ENCODE measurements at places on chromosomes 1 and 21.
A peak's percentile ranks its signal among the peaks of the same experiment; 100 is the strongest.

DNA sequence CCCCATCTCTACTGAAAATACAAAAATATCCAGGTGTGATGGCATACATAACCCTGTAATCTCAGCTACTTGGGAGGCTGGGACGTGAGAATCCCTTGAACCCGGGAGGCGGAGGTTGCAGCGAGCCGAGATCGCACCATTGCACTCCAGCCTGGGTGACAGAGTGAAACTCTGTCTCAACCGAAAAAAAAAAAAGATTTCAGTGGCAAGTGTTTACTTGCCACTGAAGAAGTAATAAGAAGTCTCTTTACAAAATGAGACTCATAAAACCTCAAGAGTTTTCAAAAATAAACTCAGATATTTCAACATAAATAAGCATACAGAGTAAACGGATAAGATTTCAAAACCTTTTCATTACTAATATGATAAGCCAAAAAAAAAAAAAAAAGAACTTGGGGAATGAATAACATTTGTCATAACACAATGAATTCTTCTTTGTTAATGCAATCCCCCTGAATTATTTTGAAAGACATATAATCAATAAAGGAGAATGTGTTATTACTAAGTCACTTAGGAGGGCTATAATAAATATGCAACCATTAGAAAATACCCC lies 34.2 kb upstream of the EXO1 start:
- no peak for DNase-seq

DNA sequence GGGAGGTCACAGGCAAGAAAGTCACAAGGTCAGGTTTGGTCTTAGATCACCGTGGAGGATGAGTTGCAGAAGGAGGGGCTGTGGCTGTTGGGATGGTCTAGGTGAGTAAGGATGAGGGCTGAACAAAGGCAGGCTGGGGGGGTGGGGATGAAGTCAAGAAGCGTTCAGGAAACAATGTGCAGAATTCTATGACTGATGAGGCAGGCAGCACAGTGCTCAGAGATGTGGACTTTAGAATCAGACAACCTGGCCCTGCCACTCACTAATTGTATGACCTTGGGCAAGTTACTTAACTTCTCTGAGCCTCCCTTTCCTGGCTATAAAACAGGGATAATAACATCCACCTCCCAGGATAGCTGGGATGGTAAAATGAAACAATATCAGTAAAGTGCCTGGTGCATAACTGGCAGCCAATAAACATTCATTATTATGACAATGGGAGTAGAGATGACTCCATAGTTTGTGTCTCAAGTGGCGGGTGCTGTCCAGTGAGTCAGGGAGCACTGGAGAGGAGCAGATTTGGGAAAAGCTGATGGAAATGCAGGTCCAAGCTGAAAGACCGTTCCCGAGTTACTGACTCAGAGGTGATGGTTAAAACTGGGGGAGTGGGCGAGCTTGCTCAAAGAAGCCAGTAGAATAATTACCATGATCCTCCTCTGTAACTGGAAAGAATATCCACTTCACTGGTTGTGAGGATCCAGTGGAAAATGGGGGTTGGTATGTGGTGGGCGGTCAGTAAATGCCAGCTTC lies 2.1 kb downstream of the TIE1 start:
- DNase-seq = no peak

DNA sequence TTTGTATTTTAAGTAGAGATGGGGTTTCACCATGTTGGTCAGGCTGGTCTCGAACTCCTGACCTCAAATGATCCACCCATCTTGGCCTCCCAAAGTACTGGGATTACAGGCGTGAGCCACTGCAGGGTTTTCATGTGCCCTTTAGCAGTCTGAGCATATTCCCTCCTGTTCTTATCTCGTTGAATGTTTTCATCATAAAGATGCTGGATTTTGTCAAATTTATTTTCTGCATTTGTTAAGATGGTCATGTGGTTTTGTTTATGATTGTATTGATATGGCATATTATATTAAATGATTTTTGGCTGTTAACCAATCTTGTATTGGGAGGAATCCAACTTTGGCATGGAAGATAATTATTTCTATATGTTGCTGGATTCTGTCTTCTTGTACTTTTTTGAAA lies 8.8 kb downstream of the JMJD4 start:
- DNase-seq = no peak

- no peak for DNase-seq
These were observed 187.6 kb upstream of the NRIP1 start for GRCh38 chr21:15252431-15252830.

GRCh38 chr21:45941717-45942546 lies 39.6 kb upstream of the COL6A1 start:
- no peak for DNase-seq

DNA sequence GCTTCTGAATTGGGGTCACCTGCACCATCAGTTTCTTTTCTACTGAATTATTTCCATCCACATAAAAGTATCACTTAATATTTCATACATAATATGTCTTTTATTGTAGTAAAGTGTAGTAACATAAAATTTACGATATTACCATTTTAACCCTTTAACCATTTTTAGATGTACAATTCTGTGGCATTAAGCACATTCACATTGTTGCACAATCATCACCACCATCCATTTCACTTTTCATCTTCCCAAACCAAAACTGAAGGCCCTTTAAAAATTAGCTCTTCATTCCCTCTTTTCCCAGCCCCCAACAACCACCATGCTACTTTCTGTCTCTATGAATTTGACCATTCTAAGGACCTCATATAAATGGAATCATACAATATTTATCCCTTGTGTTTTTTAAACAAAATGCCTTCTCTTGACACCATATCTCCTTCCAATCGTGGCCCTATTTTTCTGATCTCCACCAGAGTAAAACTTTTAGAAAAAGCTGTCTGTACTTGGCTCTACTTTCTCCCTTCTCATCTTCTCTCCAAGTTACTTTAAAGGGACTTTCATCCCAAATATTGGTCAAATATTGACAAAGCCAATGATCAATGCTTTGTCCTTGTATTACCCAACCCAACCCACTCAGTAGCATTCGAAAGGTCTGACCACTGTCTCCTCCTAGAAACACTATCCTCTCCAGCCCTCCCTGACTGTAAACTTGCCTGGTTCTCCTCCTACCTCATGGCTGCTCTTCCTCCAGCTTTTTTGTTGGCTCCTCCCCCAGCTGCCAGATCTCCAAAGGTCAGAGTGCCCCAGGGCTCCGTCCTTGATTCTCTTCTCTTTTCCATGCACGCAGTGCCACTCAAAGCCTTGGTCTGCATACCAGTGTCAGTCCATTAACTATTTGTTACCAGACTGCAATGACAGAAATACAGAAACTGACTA lies 44.7 kb downstream of the SLC30A10 start:
- no peak for DNase-seq

GRCh38 chr1:21644348-21644747 lies 24.8 kb downstream of the RAP1GAP start:
- no peak for DNase-seq

GRCh38 chr21:29496337-29496736 lies 197.6 kb downstream of the BACH1 start:
- DNase-seq = no peak

- DNase-seq = no peak
These were observed 37.8 kb downstream of the MEGF6 start for GRCh38 chr1:3573500-3573899.

DNA sequence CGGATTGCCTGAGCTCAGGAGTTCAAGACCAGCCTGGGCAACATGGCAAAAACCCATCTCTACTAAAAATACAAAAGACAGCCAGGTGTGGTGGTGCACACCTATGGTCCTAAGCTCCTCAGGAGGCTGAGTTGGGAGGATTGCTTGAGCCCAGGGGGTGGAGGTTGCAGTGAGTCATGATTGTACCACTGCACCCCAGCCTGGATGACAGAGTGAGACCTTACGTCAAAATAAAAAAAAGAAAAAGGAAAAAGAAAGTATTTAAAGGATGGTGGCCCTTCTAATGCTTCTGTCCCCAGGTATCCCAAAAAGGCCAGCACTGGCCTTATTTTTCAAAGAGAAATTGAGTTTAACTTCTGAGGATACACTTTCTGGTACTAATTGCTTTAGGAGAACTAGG lies 1.7 kb downstream of the IKBKE start:
- DNase-seq = no peak

GRCh38 chr21:35658242-35658641 lies 402.1 kb downstream of the SETD4 start:
- no peak for DNase-seq

GRCh38 chr1:55639051-55639450 lies 423.9 kb upstream of the USP24 start:
- DNase-seq = no peak

DNA sequence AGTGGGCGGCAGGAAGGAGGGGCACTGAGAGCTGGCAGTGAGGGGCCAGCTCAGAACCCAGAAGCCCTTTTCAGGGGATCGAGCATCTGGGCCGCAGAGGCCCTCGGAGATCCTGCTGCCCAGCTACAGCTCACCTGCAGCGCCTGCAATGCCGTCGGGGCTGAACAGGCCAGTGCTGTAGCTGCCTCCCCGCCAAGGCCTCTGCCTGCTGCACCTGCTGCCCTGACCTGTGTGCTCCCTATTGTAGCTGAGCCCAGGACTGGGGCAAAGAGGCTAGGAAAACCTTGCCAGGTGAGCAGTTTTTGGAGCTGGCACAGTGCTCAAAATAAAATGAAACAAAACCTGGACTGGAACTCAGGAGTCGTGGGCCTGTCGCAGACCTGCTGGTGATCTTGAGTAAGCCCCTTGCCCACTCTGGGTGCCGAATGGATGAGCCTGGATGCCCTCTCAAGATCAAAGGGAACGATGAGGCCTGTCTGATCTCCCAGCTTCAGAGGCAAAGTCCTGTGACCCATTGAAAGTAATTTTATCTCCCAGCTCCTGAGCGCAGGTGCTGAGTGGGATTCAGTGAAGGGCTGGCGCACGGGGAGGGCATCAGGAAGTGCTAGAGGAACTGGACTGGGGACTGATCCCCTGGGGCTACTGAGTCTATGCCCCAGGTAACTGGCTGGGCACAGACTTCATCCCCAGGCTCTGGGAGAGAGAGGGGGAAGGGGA lies 154.6 kb downstream of the FOXD2 start:
- no peak for DNase-seq

DNA sequence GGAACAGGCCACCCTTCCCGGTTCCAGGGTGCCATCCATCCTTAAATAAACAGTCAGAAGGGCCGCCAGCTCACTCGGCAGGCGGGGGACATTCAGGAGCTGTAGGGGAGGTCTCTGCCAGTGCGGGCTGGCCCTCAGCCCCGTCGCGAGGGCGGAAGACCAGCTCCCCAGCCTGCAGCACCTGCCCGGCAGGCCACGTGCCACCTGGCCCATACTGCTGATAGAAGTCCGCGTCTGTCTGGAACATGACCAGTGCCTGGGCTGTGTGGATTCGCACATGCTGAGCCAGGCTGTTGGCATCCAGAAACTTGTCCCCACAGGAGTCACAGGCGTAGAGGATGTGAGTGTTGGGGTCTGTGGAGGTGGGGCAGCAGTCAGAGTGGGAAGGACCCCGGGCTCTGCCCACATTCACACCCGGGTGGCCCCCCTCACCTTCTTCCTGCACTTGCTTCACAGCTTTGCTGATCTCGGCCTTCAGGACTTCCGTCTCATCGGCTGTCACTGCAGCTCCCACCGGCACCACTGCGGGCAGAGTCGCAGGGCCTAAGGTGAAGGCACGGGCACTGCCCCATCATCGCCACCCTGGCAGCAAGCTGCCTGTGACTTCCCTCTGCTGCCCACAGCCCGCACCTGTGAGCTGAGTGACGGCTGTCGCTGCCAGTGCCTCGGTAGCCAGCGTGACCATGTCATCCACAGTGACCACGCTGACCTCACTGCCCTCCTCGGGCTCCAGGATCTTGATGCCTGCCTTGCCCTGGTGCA lies 33.8 kb downstream of the ZBTB17 start:
- DNase-seq = no peak

- no peak for DNase-seq
These were observed 128.5 kb upstream of the CACNA1E start for GRCh38 chr1:181354865-181355264.

- DNase-seq = peak; percentile 65
These were observed 23.4 kb upstream of the TDRD10 start for GRCh38 chr1:154478639-154479038.

- no peak for DNase-seq
These were observed 101.9 kb upstream of the ACTL8 start for GRCh38 chr1:17653276-17653675.

DNA sequence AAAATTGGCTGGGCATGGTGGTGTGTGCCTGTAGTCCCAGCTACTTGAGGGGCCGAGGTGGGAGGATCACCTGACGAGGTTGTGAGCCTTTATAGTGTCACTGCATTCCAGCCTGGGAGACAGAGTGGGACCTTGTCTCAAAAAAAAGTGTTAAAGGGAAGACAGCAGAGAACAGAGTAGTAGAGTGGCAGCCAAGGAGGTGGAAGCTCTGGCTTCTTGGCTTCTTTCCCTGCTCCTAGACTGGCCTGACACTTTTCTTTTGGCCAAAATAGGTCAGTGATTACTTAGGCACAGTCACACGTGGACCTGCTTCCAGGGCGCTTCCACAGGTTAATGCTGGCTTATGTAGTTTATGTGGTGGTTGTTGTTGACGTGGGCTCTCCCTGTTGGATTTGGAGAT lies 3.2 kb downstream of the DIP2A start:
- no peak for DNase-seq
